ENCODE measurements at places on chromosomes 12 and 14.
A peak's percentile ranks its signal among the peaks of the same experiment; 100 is the strongest.

DNA sequence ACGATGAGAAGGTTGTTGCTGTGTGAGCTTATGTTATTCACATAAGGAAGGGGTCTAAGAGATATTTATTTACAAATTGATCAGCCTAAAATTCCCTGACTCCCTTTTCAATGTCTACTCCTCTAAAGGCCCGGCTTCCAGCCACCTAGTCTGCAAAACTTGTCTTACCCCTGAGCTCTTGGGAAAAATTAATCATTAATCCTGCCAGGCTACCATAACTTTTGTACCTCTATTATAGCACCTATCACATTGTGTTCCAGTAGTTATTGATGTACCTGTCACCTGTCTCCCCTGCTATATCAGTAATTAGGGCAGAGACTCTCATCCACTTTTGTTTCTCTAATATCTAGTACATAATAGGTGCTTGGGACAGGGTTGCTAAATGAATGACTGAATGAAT, 29.3 kb upstream of the FRS2 start:
- DNase-seq = no peak

DNA sequence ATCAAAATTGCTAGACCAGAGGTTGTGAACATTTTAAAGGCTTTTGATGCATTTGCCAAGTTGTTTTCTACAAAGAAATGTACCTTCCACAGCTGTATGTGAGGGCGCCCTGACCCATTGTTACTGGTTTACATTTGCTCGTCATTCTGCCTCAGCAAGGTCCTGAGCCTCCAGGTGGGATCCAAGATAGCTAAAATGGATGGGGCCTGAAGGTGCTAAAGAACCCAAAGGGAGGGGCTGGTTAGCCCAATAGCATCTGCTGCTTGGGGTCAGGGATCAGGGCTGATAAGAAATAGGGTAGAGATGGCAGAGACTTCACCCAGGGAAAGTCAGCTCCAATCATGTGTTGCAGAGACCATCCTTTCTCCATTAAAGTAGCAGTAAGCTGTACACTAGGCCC, 43.1 kb downstream of the GALNT16 start:
- no peak for DNase-seq

- no peak for DNase-seq
These were observed 56.3 kb upstream of the CPNE8 start for GRCh38 chr12:38961683-38962082.

DNA sequence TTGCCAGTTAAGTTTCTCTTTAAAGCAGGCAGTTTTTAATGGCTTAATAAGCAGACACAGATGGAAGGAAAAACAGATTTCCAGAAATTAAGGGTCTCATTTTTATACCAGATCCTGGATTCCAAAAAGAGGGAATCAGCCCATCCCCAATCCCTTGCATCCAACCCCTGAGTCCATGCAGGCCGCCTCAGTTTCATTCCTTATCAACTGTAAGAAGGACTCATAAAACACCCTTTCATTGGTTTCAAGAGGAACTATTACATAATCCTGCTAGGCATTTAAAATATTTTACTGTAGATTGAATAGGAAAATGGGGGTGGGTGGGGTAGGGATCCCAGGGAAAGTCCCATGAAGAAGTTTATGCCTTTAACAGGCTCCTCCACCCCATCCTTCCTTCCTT, 9.4 kb downstream of the CCDC184 start:
- no peak for DNase-seq

GRCh38 chr14:37253905-37254304, 56.2 kb downstream of the MIPOL1 start:
- no peak for DNase-seq

- DNase-seq = no peak
These were observed 55.2 kb downstream of the SLC25A21 start for GRCh38 chr14:37116933-37117849.

GRCh38 chr14:68685419-68686204, 107.3 kb downstream of the ZFP36L1 start:
- peak; percentile 88 for DNase-seq

DNA sequence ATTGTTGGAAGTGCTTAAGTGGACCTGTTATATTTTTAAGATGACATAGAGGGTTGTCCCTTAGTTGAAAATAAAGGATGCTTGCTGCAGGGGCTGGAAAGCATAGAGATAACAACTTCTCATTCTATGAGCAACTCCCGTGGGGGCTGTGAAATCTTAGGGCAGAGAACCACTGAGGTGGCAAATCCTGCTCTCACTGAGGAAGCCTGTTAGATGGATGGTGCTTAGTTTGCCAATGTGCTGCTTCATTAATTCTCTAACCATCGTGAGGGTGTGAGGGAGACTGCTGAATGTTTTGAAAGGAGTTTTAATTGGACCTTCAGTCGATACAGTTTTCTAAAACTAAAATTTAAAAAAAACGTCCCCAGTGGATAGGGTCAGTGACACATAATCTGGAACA, 46.5 kb downstream of the PTPRO start:
- DNase-seq = no peak

DNA sequence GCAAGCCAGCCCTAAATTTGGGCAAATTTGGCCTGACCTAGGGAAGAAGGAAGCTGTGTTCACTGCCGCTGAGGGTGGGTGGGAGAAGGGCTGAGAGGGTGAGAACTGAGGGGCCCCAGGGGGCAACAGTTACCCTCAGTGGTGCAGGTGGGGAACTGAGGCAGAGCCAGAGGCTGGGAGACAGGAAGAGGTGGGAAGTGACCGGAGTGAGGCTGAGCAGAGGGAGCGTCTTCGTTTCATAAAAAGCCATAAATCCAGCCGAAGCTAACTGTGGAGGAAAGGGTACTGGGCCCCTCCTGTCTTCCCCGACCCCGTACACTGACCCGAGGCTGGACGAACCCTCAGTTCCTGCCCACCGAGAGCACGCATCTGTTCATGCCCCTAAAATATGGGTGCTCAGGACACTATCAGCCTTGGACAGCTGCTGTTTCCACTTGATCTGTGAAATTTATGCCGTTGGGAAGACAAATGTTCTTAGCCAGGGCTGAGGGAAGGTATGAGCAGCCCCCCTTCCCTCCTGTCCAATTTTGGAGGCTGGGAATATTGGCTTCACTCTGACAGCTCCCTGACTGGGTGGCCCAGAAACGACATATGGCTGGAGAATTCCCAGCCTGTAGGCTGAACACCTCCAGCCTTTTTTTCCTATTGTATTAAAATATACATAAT, 116.5 kb downstream of the KIF26A start:
- DNase-seq = no peak

- DNase-seq = no peak
These were observed 17.8 kb downstream of the OTUB2 start for GRCh38 chr14:94043756-94044475.

DNA sequence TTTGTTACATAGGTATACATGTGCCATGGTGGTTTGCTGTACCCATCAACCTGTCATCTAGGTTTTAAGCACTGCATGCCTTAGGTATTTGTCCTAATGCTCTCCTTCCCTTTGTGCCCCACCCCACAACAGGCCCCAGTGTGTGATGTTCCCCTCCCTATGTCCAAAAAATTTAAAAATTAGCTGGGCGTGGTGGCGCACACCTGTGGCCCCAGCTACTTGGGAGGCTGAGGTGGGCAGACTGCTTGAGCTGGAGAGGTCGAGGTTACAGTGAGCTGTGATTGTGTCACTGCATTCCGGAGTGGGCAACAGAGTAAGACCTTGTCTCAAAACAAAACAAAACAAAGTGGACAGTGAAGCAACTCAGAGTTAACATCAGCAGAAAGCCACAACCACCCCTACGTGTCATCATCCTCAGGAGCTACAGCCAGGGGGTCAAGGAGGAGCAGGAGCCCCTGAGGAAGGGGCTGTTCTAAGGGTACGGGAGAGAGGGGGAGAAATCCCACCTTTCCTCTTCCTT, 36.8 kb upstream of the SGPP1 start:
- DNase-seq = no peak

- DNase-seq = no peak
These were observed 34.5 kb upstream of the NFYB start for GRCh38 chr12:104172570-104172947.

DNA sequence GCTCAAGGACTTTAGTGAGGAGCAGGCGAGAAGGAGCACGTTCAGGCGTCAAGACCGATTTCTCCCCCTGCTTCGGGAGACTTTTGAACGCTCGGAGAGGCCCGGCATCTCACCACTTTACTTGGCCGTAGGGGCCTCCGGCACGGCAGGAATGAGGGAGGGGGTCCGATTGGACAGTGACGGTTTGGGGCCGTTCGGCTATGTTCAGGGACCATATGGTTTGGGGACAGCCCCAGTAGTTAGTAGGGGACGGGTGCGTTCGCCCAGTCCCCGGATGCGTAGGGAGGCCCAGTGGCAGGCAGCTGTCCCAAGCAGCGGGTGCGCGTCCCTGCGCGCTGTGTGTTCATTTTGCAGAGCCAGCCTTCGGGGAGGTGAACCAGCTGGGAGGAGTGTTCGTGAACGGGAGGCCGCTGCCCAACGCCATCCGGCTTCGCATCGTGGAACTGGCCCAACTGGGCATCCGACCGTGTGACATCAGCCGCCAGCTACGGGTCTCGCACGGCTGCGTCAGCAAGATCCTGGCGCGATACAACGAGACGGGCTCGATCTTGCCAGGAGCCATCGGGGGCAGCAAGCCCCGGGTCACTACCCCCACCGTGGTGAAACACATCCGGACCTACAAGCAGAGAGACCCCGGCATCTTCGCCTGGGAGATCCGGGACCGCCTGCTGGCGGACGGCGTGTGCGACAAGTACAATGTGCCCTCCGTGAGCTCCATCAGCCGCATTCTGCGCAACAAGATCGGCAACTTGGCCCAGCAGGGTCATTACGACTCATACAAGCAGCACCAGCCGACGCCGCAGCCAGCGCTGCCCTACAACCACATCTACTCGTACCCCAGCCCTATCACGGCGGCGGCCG, 1.1 kb downstream of the PAX9 start:
- DNase-seq = no peak

GRCh38 chr12:58007875-58008274, 66.5 kb downstream of the ATP23 start:
- DNase-seq = no peak

DNA sequence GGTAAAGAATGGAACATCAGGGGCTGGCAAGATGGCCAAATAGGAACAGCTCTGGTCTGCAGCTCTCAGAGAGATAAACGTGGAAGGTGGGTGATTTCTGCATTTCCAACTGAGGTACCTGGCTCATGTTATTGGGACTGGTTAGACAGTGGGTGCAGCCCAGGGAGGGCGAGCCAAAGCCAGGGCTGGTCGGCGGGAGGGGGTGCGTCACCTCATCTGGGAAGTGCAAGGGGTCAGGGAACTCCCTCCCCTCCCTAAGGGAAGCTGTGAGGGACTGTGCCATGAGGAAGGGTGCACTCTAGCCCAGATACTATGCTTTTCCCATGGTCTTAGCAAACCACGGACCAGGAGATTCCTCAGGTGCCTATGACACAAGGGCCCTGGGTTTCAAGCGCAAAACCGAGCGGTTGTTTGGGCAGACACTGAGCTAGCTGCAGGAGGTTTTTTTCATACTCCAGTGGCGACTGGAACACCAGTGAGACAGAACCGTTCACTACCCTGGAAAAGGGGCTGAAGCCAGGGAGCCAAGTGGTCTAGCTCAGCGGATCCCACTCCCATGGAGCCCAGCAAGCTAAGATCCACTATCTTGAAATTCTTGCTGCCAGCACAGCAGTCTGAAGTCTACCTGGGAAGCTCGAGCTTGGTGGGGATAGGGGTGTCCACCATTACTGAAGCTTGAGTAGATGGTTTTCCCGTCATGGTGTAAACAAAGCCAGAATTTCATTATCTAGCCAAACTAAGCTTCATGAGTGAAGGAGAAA, 317.6 kb downstream of the NELL2 start:
- no peak for DNase-seq

- DNase-seq = no peak
These were observed 5.6 kb upstream of the RPAP3 start for GRCh38 chr12:47711448-47711847.

DNA sequence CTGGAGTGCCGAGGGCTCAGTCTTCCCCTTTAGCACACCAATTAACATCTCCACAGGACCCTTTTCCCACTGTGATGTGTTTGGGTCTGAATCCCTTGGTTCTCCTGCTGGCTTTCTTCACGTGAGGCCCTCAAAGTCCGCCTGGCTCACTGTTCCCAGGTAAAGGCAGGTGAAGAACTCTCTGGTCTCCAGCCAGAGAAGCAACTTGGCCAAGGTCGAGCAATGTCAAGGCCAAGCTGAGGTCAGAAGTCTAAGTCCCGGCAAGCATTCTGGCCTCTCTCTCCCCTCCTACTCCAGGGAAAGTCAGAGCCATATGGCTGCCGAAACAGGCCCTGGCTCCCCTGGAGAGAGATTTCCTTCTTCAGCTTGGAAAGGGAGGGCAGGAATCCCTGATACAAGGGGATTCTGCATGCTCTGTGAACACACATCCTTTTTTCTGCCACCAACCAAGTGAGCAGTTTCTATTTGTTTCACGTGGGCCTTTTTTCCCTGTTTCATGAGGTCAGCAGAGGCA, 61.4 kb upstream of the ESRRB start:
- DNase-seq = no peak

DNA sequence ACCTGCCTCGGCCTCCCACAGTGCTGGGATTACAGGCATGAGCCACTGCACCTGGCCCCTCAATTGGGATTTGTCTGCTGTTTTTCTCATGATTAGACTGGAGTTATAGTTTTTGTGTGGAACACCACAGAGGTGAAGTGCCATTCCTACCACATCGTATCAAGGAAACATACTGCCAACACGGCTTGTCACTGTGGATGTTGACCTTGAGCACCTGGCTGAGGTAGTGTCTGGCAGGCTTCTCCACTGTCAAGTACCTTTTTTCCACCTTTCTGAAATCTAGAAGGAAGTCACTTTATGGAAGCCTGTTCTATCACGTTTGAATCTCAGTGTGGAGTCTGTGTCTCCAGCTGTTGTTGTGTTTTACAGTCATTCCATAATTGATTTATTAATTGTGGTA, 21.4 kb upstream of the SEL1L start:
- DNase-seq = no peak

DNA sequence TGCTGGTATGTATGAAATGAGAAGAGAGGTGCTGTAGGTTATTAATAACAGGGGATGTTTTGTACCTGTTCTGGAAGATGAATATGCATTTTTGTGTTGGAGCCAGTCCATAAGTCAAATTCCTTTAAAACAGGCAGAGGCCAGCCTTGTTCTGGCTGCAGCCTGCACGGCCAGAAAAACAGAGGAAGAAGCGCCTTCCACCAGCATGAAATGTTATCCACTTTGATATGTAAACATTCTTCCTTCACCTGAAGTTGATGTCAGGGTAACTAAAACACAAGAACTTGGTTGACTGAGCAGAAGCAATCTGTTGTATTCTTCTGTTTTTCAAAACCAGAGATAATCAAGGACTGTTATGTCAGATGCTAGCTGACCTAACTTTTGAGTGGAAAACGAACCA, 237.9 kb upstream of the PLEKHG7 start:
- no peak for DNase-seq

DNA sequence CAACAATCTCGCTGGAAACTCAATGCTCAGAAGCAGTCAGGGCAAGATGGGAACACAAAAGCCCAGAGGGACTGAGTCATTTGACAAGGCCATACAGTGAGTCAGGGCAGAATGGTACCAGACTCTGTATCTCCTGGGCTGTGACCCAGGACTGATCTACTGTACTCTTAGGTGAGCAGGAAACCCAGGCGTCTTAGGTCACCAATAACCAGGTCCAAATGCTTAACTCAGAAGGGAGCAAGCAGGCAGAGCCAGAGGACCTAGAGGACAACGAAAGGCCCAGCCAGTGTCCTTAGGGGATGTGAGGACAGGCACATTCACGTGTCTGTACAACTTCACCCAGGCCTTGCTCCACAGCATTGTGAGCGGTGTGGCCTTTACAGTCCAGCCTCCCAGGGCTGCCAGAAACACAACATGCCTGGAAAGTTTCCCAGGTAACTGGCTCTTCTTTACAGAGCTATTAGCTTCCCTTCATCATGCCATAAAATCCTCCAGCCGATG, 69.9 kb downstream of the ARL6IP4 start:
- no peak for DNase-seq
